ENCODE measurements at places on chromosomes 5 and 9.
A peak's percentile ranks its signal among the peaks of the same experiment; 100 is the strongest.

GRCh38 chr9:34988218-34989002 is 1.1 kb upstream of the DNAJB5 start:
- no peak for DNase-seq

DNA sequence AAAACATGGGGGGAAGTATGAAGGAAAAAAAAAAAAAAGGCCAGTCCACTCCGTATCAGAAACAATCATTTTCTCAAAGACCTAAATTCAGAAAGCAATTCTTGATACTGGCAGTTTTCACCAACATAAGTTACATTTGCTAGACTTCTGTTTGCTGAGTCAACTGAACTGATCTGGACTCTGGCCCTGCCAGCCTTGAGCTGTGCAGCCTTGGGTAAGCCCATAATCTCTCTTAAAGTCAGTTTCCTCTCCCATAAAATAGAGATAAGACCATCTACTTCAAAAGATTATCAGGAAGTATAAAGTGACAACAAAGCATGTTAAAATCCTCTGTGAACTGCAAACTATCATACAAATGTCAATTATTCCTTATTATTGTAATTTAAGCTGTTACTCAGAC is 106.8 kb downstream of the MAPKAP1 start:
- DNase-seq = no peak

- DNase-seq = no peak
Observed at GRCh38 chr9:93814077-93814956, 140.8 kb downstream of the BARX1 start.

GRCh38 chr9:106481013-106481609 is 381.9 kb upstream of the ZNF462 start:
- no peak for DNase-seq

GRCh38 chr5:155953335-155953734 is 373.6 kb upstream of the SGCD start:
- no peak for DNase-seq

GRCh38 chr5:10699281-10699874 is 61.7 kb downstream of the DAP start:
- no peak for DNase-seq

DNA sequence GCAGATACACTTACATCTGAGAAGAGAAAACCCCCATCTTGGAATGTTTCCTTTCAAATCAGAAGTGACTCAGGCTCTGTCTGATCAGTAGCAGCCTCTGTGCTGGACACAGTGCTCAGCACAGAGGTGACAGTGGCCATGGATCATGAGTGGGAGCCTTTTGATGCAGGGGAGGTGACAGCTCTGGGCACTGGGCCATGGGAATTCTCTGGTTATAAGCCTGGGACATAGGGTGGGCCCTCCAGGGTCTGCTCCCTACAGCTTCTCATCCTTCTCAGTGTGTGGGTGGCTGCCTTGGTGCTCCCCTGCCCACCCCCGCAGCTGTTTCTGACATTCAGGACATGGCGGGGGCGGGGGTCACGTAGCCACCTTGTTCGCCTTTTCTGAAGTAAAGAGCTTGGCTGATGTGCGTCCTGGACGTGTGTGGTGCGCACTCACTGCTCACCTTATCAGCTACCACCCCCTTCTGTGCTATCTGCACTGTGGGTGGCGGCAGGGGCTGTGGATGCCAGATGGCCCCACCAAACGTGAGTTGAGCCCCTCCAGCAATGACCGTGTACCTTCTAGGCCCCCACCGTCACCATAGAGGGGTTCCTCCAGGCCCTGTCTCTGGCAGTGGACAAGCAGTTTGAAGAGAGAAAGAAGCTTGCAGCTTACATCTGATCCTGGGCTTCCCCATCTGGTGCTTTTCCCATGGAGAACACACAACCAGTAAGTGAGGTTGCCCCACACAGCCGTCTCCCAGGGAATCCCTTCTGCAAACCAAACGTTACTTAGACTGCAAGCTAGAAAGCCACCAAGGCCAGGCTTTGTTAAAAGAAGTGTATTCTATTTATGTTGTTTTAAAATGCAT is 24.0 kb downstream of the TRIP13 start:
- no peak for DNase-seq

DNA sequence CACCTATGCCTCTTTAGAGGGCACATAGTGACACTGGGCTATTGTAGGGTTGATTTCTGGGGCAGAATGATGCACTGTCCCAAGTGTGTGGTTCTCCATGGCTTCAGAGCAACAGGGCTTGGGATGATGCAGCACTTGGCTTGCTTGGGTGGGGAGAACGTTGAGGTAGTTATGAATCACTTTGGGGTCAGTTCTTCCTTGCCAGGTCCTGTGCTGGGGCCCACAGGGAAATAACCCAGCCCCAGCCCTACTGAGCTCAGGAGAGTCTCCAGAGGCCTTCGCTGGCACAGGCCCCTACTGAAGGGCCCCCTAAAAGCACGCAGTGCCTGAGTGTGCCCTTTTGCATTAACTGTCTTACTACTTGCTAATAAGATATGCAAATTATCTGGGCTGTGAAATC is 24.2 kb downstream of the JADE2 start:
- no peak for DNase-seq

DNA sequence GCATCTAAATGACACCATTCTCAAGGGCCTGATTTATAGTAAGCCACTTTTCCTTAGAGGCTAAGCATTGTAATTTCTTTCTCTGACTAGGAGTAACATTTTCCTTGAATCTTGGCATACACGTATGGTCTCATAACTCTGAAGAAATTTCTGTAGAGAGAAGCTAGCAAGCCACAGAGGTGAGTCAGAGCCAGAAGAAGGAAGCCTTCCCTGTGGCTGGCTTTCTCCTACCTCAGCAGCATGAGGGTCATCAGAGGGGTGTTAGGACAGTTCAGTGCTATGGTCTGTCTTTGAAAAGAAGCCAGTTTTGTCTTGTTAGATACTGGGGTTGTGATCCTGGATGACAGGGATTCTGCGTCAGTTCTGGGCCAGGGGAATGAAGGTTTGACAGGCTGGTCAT is 3.2 kb downstream of the SNX30 start:
- no peak for DNase-seq

DNA sequence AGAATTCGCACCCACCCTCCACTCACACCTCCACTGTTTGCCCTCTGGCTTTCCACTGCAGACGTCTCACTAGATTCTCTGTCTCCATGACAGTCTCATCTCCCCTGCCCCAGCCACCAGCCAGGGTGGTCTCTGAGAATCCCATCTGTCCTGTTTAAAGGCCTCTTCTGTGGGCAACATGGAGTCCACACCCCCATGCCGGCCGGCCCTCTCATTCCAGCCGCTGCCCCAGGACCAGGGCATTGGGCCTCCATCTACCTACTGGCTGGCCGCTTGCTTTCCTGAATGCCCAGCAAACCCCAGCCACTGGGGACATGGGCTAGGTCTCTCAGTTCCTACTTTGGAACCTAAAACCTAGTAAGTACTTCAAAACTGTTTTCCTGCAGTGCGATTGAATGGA is 65.6 kb upstream of the RUFY1 start:
- no peak for DNase-seq

DNA sequence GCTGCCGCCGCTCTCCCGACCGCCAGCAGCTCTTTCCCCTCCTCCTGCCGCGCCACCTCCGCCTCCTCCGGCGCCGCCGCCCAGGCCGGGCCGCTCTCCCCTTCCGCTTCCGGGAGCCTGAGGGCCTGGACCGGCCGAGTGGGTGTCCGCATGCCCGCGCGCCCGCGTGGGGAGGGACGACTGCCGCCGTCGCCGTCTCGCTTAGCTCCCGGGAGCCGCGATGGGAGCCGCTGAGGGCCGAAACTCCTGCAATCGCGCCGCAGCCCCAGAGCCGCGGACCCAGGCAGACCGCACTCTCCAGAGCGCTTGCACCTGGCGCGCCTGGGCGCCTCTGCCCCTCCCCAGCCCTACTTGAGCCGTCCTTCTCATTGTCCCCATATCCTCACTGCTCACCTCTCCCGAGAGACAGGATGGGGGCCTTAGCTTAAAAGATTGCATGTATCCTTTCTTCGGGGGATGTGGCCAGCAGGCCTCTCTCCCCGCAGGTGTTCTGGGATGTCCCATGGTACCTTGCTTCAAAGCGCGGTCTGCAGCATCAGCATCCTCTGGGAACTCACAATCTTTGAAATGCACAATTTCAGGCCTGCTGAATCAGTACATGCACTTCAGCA is at the start of gene ZDHHC21:
Gene ZDHHC21 (minus strand): TSS at position 182 of the 611 bp plus-strand sequence. CDS start 19,092 bp downstream, outside the sequence.
- DNase-seq = peak; percentile 9

- no peak for DNase-seq
Observed at GRCh38 chr5:136236479-136237083, 43.6 kb upstream of the SMIM32 start.

- no peak for DNase-seq
Observed at GRCh38 chr5:92998456-92998855, 582.6 kb downstream of the NR2F1-AS1 start.

- DNase-seq = no peak
Observed at GRCh38 chr5:90015584-90016018, 394.0 kb downstream of the CETN3 start.

GRCh38 chr5:167785106-167785505 is 506.3 kb upstream of the WWC1 start:
- DNase-seq = no peak

DNA sequence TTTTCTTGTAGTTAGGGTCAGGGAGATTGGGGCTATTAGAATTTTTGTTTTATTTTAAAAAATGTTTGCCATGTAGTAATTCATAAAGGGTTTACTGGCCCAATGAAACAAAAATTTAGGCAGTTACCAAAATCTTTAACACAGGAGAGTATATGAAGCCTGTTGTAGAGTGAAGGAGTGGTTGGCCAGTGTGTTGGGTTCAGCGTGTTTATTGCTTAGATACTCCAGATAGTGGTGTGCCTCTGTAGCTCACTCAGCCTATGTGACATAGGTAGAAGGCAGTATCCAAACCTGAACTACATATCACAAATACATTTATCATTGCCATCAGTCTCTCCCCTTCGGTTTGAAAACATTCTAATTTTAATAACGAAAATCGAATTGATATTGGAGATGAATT is 1.2 kb downstream of the TEK start:
- DNase-seq = no peak

GRCh38 chr5:175688352-175689146 is 30.7 kb downstream of the HRH2 start:
- no peak for DNase-seq

GRCh38 chr5:136619556-136619955 is 254.2 kb upstream of the TRPC7 start:
- DNase-seq = no peak

DNA sequence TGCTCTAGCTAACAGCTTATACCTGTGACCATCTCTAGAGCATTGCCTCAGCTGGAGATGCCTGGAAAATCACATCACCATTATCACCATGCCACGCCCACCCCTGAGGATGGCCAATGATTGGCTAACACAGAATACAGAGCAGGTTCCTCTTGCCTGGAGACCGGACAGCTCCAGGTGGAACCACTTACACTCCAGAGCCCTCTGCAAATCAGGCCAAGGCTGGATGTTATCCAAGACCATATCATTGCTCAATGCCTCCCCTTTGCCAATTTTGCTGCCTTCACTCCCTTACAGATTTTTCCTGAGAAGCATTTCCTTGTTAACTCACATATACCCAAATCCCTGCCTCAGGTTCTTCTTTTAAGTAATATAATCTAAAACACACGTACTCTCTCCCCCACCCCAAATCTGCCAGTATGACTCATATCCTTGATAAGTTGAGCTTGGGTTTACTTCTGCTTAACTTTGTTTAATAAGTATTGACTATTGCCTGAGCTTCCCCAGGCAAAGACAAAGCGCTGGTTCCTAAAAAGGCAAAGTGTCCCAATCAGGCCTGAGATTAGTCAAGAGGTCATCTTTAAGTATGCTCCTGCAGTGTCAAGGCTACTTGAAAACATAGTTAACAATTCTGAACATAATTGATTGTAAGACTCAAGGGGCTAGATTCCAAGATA is 309.6 kb downstream of the EPB41L4A start:
- no peak for DNase-seq

- DNase-seq = no peak
Observed at GRCh38 chr9:82127465-82127864, 138.9 kb downstream of the SPATA31D1 start.

- DNase-seq = peak; percentile 44
Observed at GRCh38 chr5:95631991-95632675, 12.2 kb downstream of the GPR150 start.

Data from stimulated activated CD8-positive, alpha-beta memory T cell treated with anti-CD3 and anti-CD28 coated beads, Interleukin-4, amount 100 ng/mL, for 1 hour (primary cell).